ENCODE measurements at places on chromosomes 11 and 22.
A peak's percentile ranks its signal among the peaks of the same experiment; 100 is the strongest.

GRCh38 chr11:27025312-27025955 lies 15.2 kb upstream of the BBOX1 start:
- DNase-seq: no peak

- no peak for DNase-seq
These were observed 91.3 kb downstream of the ZC3H12C start for GRCh38 chr11:110184456-110184855.

DNA sequence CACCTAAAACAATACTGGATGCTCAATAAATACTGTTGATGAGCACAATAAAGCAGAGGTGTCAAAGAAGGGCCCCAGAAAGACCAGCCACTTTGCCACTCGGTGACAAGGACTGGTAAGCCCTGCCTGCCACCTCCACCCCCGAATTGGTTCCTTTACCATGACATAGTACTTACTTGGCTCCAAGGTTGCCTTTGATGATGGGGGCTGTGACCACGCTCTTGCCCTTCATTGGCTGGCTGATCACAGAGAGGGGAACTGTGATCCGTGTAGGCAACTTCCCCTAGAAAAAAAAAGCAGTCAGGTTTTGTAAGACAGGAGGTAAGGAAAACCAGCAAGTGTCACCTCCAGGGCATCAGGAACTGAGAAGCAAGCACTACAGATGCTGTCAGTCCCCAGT lies 29.7 kb downstream of the NFRKB start:
- no peak for DNase-seq

GRCh38 chr22:35212009-35212408 lies 45.3 kb upstream of the HMGXB4 start:
- DNase-seq: no peak

DNA sequence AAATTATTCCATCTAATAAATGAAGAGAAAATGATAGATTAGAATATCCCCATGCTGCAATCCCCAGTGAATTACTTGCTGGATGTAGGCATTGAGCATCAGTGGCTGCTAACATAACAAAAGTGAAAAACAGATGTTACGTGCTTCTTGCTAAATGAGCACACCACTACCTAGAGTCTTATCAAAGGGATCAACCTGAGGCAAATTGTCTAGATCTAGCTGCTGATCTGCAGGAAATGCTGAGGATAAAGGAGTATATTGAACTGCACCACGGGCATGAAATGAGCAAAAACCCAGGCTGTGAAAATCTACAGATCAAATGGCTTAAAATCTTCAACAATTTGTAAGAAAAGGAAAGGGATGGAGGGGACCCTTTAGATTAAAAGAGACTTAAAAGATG lies 45.3 kb upstream of the SCUBE2 start:
- DNase-seq: no peak

DNA sequence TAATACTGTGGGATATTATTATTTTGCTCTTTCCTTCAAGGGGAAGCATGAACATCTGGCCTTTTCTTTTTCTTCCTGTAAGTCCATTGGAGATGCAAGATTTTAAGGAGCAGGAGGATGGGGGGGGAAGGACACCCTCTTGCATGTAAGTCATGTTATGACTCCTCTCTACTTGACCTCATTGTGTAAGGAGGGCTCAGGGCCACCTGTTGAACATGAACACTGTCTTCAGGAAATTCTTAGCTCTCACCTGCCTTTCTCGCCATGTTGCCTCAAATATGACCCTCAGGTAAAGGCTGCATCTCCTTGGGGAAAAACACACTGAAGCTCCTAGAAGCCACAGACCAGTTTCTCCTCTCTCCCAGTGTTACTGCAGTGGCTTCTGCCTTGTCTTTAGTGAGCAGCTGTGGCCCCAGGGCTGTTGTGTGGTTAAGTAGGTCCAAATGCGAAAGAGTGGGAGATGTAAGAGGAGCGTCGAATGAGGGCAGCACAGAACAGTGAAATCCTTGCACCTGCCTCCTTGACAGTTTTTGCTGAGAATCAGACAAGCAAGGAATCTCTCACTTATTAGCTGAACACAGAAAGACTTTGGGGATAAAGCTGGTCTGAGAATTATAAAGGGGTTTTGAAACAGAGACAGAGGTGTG lies 1.3 kb upstream of the RAG1 start:
- peak; percentile 62 for DNase-seq

DNA sequence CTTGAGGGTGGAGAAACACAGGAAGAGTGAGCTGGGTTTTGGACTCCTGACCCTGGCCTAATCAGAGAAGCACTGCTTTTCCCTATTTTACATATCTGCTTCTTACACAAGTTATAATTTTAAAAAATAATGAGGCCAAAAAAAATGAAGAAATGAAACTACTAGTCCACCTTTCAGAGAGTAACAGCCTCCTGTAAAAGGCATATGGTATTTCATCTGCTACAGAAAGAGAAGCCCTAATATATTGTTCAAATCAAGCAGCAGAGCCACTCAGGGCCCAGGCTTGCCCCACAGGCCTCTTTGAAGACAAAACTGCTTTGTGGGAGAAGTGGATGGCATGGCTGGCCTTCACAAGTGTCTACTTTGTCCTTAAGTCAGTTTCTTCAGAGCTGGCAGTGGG lies 10.0 kb downstream of the DIXDC1 start:
- DNase-seq: no peak

DNA sequence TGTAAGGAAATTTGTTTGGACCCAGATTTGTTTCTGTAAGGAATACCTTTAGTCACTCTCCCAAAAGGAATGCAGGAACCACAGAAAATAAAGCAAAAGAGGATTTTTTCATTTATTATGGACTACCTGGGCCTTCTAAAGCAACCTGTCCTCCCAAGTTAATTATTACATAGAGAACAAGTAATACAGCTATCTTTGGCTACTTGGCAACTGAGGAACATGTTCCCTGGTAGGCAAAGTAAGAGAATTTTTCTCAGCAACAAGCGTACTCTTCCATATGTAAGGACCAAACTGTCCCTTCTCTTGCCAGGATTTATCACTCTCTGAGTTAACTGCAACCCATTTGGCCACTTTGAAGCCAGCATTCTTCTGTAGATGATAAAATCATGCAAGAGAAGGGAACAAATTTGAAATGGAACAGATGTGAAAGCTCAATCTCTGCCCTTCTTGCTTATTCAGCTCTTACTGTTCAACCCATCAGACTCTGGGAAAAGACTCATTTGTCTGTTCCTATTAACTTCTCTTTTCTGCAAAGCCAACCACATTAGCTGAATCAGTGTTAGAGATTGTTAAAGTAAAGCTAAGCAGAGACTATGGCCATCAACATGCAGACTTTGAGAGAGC lies 190.2 kb downstream of the SWAP70 start:
- DNase-seq: no peak

GRCh38 chr11:125388611-125389010 lies 107.5 kb downstream of the FEZ1 start:
- no peak for DNase-seq

GRCh38 chr22:24180316-24181087 lies 785 bp upstream of the SUSD2 start:
- DNase-seq: no peak

DNA sequence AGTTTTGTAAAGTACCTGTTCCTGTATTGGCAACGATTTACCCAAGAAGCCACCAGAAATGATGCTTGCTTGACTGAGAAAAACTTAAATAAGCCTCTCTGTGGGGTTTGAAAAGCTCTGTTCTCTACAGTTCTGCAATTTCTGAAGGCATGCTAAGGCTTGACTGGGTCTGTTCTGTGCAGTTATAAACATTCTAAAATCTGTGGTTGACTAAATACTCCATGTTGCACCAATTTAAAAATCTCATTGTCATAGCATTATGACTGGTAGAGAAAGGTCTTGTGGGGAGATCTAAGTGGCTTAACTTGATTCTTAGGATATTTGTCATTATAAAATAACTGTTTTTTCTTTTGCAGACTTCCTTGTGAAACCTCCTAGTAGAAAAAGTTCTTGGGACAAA lies 73.7 kb downstream of the MTMR3 start:
- DNase-seq: no peak

- no peak for DNase-seq
These were observed 61.7 kb downstream of the NAV2 start for GRCh38 chr11:19774329-19774728.

- no peak for DNase-seq
These were observed 47.5 kb upstream of the SCUBE2 start for GRCh38 chr11:9138612-9139579.

DNA sequence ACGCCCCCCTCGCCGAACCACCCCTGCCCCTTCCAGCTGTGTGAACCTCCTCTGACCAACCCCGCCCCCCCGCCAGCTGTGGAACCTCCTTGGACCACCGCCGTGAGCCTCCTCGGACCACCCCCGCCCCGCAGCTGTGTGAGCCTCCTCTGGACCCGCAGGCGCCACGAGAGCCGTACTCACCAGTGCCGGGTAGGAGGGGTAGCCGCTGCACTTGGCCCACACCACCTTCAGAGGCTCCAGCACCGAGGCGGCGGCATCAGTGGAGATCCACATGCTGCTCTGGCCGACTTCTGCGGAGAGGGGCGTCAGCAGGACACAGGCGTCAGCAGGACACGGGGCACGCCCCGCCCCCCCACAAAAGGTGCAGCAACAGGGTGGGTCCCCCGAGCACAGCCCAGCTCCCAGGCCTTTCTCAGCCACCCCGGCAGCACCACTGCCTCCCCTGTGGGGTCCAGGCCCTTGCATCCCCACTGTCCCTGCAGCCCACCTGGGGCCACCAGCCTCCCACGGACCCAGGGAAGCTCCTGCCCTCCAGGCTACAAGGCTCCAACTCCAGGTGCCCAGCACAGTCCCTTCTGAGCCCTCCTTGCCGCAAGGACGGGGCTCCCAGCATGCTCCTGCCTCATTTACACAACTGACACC lies 51.7 kb downstream of the BRD1 start:
- no peak for DNase-seq

GRCh38 chr22:32811788-32812545 lies 10.5 kb downstream of the TIMP3 start:
- DNase-seq: no peak

DNA sequence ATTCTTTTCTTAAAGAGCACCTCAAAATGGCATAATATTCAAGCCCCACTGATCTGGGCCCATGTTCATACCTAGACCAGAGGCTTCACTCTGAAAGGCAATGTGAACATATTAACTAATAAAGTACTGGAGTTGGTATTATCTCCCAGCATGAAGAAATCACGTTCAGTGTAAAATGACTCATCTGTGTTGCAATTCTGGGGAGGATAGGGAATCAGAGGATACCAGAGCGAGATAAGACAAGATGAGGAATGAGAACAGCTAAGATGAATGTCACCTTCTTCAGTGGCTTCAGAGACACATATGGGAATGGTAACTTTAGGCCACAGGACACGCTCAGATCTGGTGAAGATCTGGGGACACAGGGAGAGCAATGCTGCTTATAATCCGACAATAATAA lies 121.1 kb downstream of the NTM start:
- DNase-seq: no peak

DNA sequence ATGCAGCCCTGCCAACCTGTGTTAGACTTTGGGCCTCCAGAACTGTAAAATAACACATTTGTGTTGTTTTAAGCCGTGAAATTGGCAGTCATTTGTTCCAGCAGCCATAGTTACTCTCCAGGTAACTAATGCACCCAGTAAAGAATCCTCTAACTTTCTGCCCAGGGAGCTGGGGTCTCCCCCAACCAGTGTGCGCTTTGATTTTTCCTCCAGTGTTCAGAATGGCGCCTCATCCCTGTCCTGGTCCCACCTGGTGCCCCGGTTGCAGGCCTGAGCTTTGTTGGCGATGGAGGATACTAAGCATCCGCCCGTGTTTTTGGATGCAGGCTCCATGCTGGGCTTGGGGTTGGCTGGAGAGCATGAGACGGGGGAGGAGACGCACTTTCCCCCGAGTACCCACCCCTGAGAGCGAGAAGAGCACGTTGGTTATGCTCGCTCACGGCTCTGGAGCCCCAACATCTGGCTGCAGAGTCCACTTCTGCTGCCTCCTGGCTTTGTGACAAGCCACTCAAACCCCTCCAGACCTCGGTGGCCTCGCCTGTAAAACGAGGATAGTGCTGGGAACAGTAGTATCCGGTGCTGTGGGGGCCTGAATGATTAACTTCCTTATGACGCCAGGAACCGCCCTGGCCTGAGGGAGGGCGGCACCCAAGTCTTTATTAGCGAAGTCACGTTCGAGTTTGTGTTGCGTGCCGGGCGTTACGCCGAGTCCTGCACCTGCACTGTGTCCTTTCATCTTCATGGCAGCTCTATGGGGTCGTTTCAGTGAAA lies 25.8 kb downstream of the MRGPRD start:
- DNase-seq: no peak

- DNase-seq: no peak
These were observed 115.8 kb downstream of the ATG16L2 start for GRCh38 chr11:72930008-72930407.

DNA sequence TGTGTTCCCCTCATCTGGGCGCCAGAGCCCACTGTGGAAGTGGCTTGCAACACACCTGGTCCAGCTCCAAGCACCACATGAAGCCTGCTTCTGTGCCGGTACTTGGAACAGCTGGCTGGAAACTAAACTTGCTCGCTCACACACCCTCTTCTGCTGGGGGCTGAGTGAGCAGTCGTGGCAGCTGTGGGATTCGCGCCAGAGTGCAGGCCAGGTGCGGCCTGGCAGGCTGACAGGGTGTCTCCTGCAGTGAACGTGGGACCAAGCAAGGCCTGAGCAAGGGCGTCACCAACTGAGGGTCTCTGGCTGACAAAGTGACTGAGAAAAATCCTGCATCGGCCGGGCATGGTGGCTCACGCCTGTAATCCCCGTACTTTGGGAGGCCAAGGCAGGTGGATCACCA lies 15.2 kb downstream of the SMC1B start:
- DNase-seq: no peak

DNA sequence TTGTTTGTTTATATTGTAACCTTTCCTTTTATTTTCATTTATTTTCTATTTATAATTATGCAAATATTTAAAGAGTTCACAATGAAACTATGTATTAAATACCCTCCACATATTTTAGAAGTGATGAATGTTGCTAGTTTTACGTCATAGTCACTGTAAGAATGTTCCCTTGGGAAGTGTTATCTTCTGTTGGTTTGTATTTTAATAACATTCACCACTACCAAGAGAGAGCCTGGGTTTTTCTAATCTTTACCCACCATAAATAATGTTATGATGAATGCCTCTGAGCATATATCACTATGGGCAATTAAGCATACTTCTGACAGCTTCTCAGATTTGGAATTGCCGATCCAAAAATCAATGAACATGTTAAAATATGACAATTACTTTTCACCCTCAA lies 80.7 kb downstream of the GGT1 start:
- no peak for DNase-seq

DNA sequence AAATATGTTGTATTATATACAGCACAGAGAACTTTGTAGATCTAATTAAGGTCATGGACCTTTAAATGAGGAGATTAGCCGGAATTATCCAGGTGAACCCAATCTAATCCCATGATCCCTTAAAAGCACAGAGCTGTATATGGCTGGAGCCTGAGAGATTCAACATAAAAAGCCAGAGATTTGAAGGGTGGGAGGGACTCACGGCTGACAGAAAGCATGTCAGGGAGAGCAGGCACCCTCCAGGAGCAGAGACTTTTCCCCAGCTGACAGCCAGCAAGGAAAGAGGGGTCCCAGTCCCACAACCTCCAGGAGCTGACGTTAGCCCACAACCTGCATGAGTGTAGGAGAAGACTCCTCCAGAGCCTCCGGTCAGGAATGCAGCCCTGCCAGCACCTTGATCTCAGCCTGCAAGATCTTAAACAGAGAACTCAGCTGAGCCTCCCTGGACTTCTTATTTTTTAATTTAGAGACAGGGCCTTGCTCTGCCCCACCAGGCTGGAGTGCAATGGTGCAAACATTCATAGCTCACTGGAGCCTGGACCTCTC lies 20.0 kb upstream of the ADA2 start:
- no peak for DNase-seq
